Endodermal cell (in vitro differentiated cells): ENCODE measurements at places on chromosomes 1 and 21. TPM values are rescaled to one million over a fixed set of nuclear protein-coding genes. Genes with fewer than 3 reads are reported as not detected.

Gene FAM167B
- total RNA-seq: 2.0 to 3.9 TPM (median 2.9 TPM) in 3 replicates

Gene PARS2
- 8.5 and 9.1 TPM in 2 replicates for total RNA-seq

Gene CD244
- not detected in 3 replicates for total RNA-seq

Gene SMIM11
- total RNA-seq: 1.5 and 2.4 TPM in 2 replicates

Gene GJB5
- total RNA-seq: 0.35 to 0.46 TPM (median 0.42 TPM) in 3 replicates

Gene ALG14
- 2.5 to 7.4 TPM (median 5.9 TPM) in 3 replicates for total RNA-seq

Gene OR2L8
- not detected in 2 replicates for total RNA-seq

Gene ETNK2
- 15.3 to 25.9 TPM (median 24.4 TPM) in 3 replicates for total RNA-seq

Gene HSD3B2
- total RNA-seq: not detected in 3 replicates
